Epithelial cell of umbilical artery (primary cell): ENCODE measurements at places on chromosomes 1 and 21. TPM values are rescaled to one million over a fixed set of nuclear protein-coding genes. Genes with fewer than 3 reads are reported as not detected.

The CCDC30 gene
- 0.32 and 0.46 TPM in 2 replicates for total RNA-seq

The IFNLR1 gene
- not detected in 2 replicates for total RNA-seq

The CYP2J2 gene
- under 0.01 and 0.91 TPM in 2 replicates for total RNA-seq

The PFKL gene
- total RNA-seq: 182 and 235 TPM in 2 replicates

The SUSD4 gene
- total RNA-seq: 0.32 TPM in 1 of 2 replicates, not detected in the other

The GPA33 gene
- total RNA-seq: not detected in 2 replicates

The EPS8L3 gene
- total RNA-seq: not detected in 2 replicates

The KRTAP19-3 gene
- total RNA-seq: not detected in 2 replicates

The APP gene
- total RNA-seq: 756 and 762 TPM in 2 replicates

The ATAD3C gene
- total RNA-seq: not detected in 2 replicates

The HRNR gene
- not detected in 2 replicates for total RNA-seq

The SLC2A1 gene
- total RNA-seq: 68.9 and 133 TPM in 2 replicates

The COL6A2 gene
- total RNA-seq: 6.5 and 14.0 TPM in 2 replicates

The SHISA4 gene
- 9.0 and 13.0 TPM in 2 replicates for total RNA-seq

The SYT2 gene
- not detected in 2 replicates for total RNA-seq

The PMVK gene
- total RNA-seq: 7.3 and 9.7 TPM in 2 replicates

The ROR1 gene
- total RNA-seq: 7.6 and 12.7 TPM in 2 replicates

The UQCRHL gene
- total RNA-seq: 0.76 and 2.9 TPM in 2 replicates
